ENCODE measurements at places on chromosomes 11 and 22.
A peak's percentile ranks its signal among the peaks of the same experiment; 100 is the strongest.

- DNase-seq: no peak
These were observed 161.5 kb upstream of the ARHGAP42 start for GRCh38 chr11:100525635-100526034.

- DNase-seq: no peak
These were observed 9.4 kb upstream of the IGSF9B start for GRCh38 chr11:133966172-133966651.

DNA sequence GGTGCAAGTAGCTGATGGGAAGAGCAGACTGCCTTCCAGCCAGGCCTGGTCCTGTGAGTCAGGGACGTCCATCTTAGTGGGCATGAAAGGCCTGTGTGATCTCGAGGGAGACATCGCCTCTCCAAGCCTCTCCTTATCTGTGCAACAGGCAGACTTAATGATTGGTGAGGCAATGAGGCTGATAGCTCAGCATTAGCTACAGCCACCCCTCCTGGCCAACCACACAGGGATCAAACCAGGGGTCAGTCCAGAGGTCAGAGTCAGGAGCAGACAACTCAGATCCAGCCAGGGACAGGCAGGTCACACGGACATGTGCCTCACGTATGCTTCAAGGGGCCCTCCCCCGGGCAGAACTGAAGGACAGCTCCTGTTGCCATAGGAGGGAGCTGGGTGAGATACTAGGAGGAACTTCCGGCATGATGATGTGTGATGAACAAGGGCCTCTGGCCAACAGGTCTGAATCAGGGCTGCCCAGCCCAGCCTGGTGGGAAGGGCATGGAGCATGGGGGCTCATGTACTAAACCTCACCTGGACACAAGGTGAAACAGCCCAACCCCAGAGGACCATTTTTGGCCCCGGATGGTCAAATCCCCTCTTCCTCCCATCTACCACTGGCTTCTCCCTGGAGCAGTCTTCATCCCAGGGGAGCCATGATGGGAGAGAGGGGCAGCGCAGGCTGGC, 2.8 kb upstream of the APOC3 start:
- no peak for DNase-seq

DNA sequence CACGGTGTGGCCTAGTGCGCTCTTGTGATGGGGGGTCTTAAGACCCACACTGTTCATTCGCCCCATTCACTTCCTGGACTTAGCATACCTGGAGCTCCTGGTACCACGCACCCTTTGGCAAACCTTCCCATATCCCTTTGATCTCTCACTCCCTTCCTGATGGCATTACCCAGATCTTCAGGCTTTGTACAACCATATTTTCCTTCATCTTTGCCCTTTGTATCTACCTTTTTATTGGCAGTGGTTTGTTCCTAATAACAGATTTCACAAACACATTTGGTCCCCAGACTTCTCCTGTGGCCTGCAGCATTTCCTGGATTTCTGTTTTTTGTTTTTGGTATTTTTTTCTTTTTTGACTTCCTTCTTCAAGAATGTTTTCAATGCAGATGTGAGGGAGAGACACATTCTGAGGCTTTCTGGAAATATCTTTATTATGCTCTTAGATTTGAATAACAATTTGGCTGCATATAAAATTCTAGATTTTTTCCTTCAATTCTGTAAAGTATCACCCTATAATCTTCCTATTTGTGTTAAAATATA, 16.1 kb upstream of the IFITM3 start:
- DNase-seq: no peak

DNA sequence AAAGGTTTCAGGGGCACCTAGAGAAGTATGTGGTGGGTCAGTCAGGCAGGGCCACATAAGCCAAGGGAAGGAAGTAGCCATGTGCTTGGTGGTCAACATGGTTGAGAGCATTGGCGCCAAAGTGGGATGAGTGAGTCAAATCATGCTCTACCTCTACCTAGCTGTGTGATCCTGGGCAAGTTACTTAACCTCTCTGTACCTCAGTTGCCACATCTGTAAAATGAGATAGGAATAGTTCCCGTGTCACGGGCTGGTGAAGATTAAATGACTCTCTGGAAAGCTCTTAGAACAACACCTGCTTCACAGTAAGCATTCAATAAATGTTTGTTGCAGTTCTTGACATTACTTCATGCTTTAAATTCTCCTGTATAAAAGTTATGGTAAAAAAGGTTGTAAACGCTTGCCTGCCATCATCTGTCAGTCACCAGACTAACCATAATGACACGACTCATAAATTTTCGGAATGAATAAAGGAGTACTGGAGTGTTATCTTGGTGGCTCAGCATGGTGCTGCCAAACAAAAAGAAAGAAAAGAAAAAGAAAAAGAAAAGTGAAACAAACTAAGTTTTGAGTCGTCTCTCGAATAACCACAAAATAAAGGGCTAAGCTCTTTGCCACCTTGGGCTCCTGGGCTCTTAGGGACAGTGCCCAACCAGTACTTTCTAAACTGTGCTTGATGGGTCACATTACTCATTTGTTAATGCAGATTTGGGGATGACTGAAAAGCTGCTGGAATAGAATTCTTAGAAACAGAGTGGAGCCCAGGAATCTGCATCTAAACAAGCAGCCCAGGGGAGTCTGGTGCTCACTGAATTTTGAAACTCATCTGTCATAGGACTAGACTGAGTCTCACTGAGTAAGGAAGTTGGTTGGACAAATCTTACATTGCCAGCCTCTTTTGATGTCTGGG, 107.6 kb downstream of the LDLRAD3 start:
- DNase-seq: no peak

GRCh38 chr11:20134991-20135736, 25.1 kb downstream of the DBX1 start:
- no peak for DNase-seq

- DNase-seq: no peak
These were observed 15.5 kb upstream of the LMO2 start for GRCh38 chr11:33907421-33907820.

DNA sequence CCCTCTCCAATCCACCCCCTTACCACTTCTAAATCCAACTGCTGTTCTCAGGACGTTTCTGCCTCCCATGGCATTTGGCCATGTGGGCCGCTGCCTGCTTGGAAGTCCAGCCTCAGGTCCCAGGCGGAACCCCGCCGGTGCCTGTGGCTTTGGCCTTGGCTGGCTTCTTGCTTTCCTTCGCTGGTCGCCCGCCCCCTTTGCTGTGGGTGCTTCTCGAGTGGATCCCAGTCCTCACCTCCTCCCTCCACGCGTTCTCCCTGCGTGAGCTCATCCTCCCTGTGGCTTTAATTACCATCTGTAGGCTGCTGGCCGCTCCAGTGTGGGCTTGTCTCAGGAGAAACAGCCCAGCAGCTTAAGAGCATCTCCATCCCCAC, 111.7 kb downstream of the NECTIN1 start:
- DNase-seq: no peak

DNA sequence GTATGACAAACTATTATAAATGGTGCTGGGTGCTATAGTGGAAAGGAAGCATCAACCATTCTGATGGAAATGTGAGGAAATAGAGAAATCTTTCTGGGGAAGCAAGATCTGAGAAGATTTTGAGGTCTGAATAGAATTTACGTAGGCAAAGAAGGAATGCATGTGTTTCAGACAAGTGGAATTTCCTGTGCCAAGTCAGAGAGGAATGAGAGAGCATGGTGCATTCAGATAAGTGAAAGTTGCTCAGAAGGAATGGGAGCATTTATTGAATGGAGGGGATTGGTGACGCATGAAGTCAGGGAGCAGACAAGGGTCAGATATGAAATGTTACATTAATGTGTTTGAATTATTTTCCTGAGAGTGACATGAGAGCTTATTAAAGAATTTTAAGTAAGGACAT, 725.5 kb downstream of the METTL15 start:
- DNase-seq: peak; percentile 97
